ENCODE measurements at places on chromosomes 11 and 22.

DNA sequence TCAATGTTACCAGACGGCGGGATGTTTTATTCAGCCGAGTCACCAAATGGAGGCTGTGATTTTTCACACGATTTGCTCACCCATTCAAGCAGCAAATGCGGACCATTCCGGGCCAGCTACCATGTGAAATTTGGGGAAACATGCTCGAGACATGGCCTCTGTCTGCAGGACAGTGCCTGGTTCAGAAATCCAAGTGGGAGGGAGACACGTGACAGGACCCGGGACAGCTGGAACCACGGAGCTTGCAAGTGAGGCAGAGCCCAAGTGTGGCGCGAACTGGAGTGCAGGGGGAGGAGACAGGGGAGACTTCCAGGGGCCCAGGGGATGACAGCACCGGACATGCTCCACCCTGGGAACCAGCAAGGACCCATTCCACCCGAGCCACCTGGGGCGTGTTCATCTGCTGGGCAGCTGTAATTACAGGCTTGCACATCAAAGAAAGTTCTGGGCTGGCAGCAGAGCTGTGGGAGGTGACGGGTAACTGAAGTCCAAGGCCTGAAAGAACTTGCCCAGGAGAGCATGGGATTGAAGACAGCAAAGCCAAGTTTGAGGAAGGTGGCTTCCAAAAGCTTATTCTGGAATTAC is 16.5 kb downstream of the CERK start:
- DNase-seq, result no peak

DNA sequence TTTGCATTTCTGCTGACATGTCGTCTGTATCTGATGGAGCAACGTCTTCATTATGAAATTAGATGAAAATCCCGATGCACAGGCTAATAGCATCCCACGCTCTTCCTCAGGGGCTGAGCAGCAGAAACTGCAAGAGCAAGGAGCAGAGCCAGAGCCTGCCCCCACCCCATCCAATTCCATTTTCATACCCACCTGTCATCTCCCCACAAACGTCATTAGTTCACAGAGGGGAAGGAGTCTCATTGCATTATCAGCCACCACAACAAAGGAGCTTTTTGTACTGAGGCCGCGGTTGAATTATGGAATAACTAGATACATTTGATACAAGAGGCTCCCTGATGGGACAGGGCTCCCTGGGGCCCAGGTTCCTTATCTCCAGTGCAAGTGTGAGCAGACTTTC is 515.0 kb downstream of the NTM start:
- no peak for DNase-seq

GRCh38 chr11:616320-617198 is 809 bp upstream of the IRF7 start:
- DNase-seq, result no peak

- DNase-seq, result no peak
Measured at GRCh38 chr11:122085712-122086111, 30.3 kb downstream of the BLID start.

GRCh38 chr22:22099833-22100812 is 117.5 kb upstream of the TOP3B start:
- no peak for DNase-seq

GRCh38 chr22:11628651-11629511 is 3899.1 kb upstream of the OR11H1 start:
- no peak for DNase-seq
